ENCODE measurements at places on chromosomes 2 and 18.
A peak's percentile ranks its signal among the peaks of the same experiment; 100 is the strongest.

DNA sequence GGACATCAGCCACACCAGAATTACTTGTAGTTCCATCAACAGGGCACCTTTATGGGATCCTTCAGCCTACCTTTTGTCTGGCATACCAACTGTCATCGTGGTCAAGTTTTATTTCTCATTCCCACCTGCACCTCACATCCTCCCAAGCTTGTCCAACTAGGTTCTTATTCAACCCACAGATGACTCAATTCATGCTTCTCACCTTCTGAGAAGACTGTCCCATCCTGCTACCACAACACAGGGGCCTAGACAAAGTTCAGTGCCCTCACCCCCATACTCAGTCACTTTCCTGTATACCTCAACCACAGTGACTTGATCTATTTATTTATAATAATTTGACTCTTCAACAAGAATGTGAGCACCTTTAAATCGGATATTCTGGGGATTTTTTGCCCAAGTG lies 114.4 kb upstream of the ACVR1C start:
- DNase-seq, result no peak

- no peak for DNase-seq
These were observed 80.4 kb downstream of the MC4R start for GRCh38 chr18:60292186-60292585.

GRCh38 chr2:106735807-106736206 lies 150.2 kb downstream of the ST6GAL2 start:
- DNase-seq, result no peak

GRCh38 chr2:38776531-38776930 lies 1.5 kb upstream of the GEMIN6 start:
- DNase-seq, result no peak

DNA sequence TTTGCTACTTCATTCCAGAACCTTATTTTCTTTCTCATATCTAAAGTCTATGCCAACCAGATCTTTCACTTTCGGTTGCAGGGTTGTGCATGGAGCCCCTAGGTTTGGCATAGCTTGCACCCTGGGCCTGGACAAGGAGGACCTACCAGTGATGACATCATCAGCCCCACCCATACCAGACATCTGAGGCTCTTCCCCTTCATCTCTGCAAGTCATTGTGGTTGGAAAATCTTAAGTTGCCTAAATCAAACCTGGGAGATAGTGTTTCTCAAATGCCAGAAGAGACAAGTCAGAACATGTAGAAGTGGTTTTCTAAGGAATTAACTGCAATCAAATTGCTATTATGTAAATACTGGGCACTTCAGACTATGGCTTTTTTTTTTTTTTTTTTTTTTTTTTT lies 363.3 kb downstream of the ZNF516 start:
- no peak for DNase-seq

- DNase-seq, result no peak
These were observed 852.4 kb upstream of the FANCL start for GRCh38 chr2:59093571-59093970.

- DNase-seq, result no peak
These were observed 149.9 kb downstream of the ASB1 start for GRCh38 chr2:238576674-238577073.

- no peak for DNase-seq
These were observed 17.1 kb upstream of the AAK1 start for GRCh38 chr2:69660637-69661036.

- DNase-seq, result peak; percentile 8
These were observed 24.4 kb downstream of the ZNF892 start for GRCh38 chr2:95231723-95232122.

Measured in stimulated activated CD4-positive, alpha-beta T cell treated with anti-CD3 and anti-CD28 coated beads, Interleukin-4, amount 100 ng/mL, for 4 hours (primary cell).